ENCODE measurements at places on chromosomes 3 and 15. TPM values are rescaled to one million over a fixed set of nuclear protein-coding genes. Genes with fewer than 3 reads are reported as not detected.

DNA sequence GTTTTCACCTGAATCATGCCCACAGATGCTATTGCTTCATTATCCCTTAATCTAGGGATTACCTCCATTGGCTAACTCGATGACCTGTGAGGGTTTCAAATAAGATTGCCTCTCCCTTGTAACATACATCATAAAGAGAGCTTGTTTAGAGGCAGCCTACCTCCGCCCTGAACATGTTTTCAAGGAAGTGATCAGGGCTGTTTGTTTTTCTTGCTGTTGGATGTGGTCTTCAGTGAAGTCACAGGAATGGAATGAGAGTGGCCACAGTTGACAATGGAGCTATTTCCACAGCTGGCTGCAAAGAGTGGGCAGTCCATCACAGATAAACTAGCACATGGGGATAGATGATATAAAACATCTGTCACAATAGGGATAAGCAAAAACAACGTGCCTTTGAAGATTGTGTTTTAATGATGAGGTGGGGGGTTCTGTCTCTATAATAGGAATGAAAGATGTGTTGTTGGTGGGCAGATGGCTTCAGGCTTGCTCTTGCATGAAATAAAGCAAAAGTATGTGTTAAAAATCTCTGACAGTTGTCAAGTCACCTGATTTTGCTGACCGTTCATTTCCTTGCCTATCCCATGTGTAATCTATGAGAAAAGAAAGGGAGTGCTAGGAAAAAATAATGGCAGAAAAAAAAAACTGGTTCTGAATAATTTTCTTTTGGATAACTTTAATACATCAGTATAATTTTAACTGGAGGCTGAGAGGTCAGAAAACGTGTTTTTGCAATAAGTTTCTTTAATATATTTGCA lies 642.3 kb downstream of the RBMS3 start:
- peak; percentile 68 for DNase-seq

- DNase-seq, result no peak
These were observed 474 bp upstream of the FEZF2 start for GRCh38 chr3:62373714-62374333.

CORO2B gene
- not detected for total RNA-seq

DNA sequence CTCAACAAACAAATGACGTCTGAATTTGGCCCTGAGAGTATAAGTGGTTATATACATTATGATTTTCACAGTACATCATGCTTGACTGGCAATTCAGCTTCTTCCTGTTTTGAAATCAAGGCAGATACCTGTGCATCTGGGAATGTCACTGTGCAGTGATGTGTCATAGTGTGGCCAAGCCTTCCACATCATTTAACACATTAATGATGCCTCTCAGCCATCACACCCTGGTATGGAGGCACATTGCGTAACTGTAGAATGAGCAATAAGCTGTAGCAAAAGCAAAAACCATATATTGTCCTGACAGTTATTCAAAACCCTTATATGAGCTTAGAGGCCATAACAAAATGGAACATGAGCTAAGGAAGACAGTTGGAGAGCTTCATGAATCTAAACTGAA lies 246.0 kb downstream of the EPHA3 start:
- DNase-seq, result peak; percentile 34

HTR3E gene
- not detected for total RNA-seq

DNA sequence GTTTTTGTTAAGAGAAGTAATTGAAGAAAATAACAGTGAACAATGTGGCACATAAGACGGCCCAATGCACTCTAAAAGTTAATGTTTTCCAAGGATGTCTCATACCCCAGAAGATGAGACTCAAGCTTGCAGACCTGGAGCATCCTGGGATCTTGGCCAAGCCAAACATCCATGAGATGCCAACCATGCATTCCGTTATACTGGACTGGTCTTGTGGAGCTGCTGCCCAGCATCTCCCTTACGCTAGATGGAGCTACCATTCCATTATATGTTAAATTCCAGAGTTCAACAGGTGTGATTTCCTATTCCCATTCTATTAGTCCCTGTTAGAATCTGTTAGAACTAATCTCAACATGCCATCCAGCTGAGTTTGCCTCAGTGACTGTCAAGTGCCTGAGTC lies 181.8 kb downstream of the PDCD6IP start:
- peak; percentile 91 for DNase-seq

DNA sequence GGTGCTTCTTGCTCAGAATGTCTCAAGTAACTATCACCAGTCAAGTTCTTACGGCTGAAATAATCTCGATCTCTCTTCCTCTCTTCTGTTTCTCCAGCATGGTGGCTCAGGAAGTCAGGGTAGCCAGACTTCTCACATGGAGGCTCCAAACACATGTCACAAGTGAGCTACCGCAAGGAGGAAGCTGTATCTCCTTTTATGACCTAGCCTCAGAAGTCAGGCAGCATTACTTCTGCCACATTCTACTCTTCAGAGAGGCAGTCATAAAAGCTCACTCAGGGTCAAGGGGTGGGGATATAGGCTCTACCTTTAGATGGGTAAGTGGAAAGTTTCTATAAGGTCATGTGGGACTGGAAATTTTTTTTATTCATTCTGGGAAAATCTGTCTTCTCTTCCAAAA lies 86.6 kb upstream of the NEO1 start:
- DNase-seq, result no peak

- DNase-seq, result no peak
These were observed 490.1 kb upstream of the ZNF385D start for GRCh38 chr3:22241110-22241509.

GRCh38 chr3:45896956-45897355 lies 10.6 kb downstream of the CCR9 start:
- no peak for DNase-seq

- no peak for DNase-seq
These were observed 317.7 kb downstream of the VPS13C start for GRCh38 chr15:61742591-61742990.

- DNase-seq, result no peak
These were observed 37.3 kb downstream of the EHHADH start for GRCh38 chr3:185216607-185216958.

GRCh38 chr3:170240671-170241070 lies 18.4 kb downstream of the PRKCI start:
- DNase-seq, result no peak

DNA sequence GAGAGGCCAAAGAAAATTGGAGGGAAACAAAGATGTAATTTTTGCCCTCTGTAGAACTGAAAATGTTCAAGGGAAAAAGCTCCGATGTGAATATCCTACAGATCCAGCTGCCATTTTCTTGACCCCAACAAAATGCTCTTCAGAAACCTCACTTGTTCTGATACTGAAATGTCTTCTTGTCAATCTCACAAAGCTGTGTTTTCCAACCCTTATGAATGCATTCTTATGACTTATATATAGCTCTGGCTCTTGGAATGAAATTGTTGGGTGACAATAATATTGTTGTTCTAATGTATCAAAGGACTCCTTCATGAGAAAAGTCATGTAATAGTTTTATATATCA lies 157.1 kb upstream of the TGFBR2 start:
- no peak for DNase-seq

MINDY2 gene
- total RNA-seq, result 12.8 TPM

GRCh38 chr3:52167240-52167639 lies 13.0 kb upstream of the POC1A start:
- DNase-seq, result no peak

GRCh38 chr3:130950641-130951040 lies 56.8 kb downstream of the ATP2C1 start:
- no peak for DNase-seq

MYO9A gene
- total RNA-seq, result 10.2 TPM

DNA sequence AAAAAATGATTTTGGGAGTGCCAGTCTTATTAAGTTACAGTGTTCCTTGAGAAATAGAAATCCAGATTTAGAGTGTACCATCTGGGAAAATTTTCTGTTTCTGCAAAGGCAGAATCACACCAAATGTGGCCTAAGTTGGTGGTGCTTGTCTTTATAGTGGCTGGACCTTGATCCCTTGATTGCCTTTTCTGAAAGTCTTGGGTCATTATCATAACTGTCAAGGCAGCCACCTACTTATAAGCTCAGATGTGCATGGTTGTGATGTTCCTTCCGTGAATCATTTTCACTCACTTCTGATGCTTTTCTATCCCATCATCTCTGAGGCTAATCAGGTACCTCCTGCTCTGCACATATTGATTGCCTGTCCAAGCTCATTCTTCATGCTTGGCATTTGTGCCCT lies 20.1 kb downstream of the CMSS1 start:
- DNase-seq, result no peak

GRCh38 chr15:33068007-33068481 lies 126.5 kb downstream of the FMN1 start:
- DNase-seq, result peak; percentile 74

TBL1XR1 gene
- 178 TPM for total RNA-seq

GRCh38 chr3:117133066-117133465 lies 423.5 kb downstream of the TUSC7 start:
- no peak for DNase-seq

DNA sequence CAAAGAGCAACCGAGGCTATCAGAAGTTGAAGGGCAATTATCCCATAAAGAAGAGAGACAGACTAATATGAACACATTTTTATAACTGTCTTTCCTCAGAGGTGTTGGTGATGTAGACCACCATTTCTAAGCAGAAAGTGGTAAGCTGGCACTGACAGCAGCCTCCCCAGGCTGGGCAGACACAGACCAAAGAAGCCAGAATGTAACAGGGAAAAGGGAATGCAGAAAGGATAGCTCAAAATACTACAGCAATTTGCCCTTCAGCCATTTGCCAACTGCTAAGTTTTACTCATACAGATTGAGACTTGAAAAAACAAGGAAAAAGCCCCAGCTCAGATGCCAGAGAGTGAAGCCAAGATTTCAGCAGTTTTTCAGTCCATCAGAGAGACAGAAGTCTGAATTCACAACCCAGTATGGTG lies 73.5 kb upstream of the ABI3BP start:
- DNase-seq, result no peak

- DNase-seq, result no peak
These were observed 9.5 kb downstream of the SSUH2 start for GRCh38 chr3:8635125-8635524.

- DNase-seq, result peak; percentile 41
These were observed 67.6 kb upstream of the TGFBR2 start for GRCh38 chr3:30538791-30539190.

GRCh38 chr3:44223299-44223698 lies 18.4 kb upstream of the TOPAZ1 start:
- no peak for DNase-seq

DNA sequence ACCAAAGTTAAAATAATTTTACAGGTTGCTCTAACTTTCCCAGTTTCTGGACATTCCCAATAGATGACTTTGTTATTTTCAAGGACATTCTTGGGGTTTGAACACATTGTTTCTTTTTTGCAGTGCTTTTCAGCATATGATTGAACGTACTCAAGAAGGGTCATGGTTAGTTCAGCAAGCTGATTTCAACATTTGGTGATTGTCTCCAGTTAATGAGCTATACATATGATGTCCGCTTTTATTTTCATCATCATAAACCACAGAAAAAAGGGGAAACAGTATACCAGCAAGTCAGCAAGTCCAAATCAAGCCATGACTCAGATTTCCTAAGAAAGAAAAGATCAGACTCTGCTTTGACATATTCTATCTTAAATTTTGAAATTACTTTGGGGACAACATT lies 69.4 kb downstream of the B3GALNT1 start:
- no peak for DNase-seq

CRBN gene
- total RNA-seq, result 25.3 TPM

- no peak for DNase-seq
These were observed at the start of gene TRAK1 for GRCh38 chr3:42090973-42091731. TRAK1 (plus strand) TSS chr3:42091357; CDS start chr3:42091470, 113 bp downstream.

- no peak for DNase-seq
These were observed 2.6 kb upstream of the HCLS1 start for GRCh38 chr3:121663171-121663847.

ANAPC13 gene
- 88.1 TPM for total RNA-seq

GRCh38 chr3:46649436-46649835 lies 37.1 kb downstream of the FAM240A start:
- no peak for DNase-seq

GRCh38 chr3:51389423-51390183 lies 1.5 kb upstream of the RBM15B start:
- DNase-seq, result peak; percentile 34

KAT2B gene
- total RNA-seq, result not detected

- DNase-seq, result peak; percentile 43
These were observed 79.1 kb upstream of the FAN1 start for GRCh38 chr15:30824518-30825195.

- peak; percentile 3 for DNase-seq
These were observed 22.1 kb downstream of the ACKR2 start for GRCh38 chr3:42831321-42831713.

DNA sequence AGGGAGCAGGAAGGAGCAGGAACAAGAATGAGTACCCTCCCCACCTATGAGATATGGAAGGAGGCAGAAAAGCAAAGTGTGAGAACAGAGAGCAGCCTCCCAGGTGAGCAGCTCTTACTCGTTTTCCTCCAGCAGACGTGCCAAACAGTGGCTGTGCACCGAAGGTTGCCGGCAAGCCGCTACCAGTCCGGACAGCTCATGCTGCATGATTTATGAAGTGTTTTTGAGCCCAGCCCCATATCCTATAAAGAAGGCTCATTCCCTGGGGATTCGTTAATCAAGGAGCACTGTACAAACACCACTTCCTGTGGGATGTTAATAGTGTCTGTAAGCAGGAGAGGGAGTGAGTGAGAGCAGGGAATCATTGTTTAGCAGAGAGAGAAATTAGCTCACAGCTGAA lies 118.3 kb upstream of the FOXB1 start:
- no peak for DNase-seq

GOLGA6L7 gene
- not detected for total RNA-seq

DNA sequence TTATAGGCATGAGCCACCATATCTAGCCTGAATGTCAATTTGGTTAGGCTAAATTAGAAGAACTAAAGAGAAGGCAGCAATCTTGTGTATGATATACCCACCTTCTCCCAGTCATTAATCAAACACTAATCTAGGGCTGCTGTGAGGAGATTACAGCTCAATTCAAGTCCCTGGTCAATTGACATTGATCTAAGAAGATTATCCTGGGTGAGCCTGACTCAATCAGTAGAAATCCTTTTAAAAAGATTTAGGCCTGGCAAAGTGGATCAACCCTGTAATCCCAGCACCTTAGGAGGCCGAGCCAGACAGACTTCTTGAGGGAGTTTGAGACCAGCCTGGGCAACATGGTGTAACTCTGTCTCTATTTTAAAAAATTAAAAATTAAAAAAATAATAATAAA lies 2.5 kb upstream of the DNAH12 start:
- no peak for DNase-seq

DNA sequence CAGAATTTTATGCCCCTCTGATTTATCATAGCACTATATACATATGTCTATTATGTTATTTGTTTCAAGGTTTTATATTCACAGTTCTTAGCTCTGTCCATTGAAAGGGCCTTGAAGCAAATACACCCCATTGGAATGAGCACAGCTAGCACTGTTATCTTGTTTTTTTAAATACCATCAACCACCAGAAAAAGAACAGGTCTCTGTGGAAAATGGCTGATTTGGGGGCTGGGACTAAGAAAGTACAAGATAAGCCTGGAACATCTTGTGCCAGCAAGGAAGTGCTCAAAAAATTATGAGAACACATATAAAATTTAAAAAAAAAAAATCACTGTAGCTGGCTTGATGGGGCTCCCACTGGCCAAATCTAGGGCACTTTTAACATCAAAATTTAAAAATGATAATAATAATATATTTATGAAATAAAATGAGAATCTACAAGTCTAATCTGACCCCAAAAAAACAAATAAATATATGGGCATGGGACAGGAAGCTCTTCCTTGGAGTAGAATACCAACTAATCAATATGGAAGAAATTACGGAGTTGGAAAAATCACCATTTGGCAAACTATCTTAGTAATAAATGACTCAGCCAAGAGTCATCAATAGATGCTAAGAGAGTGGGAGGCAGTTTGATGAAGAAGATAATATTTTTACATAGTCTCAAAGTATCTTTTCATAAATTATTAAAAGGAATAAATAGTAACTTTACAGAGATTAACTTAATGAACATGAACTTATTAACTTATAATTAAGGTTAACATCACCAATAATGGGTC lies 20.5 kb downstream of the IFT80 start:
- no peak for DNase-seq

Data from Caki2 (cell line).